ENCODE measurements at places on chromosomes 4 and X.
A peak's percentile ranks its signal among the peaks of the same experiment; 100 is the strongest.

- H3K27me3 ChIP-seq: no peaks in the 10 kb centered on the region
- no peaks in the 10 kb centered on the region for H3K36me3 ChIP-seq
- no peak overlapping the region for H3K27ac ChIP-seq
These were observed 132.2 kb upstream of the NDP start for GRCh38 chrX:44105228-44105913.

- H3K36me3 ChIP-seq: no peaks in the 10 kb centered on the region
- H3K4me3 ChIP-seq: no peak overlapping the region
These were observed 333.0 kb downstream of the ADGRL3 start for GRCh38 chr4:61533140-61533539.

DNA sequence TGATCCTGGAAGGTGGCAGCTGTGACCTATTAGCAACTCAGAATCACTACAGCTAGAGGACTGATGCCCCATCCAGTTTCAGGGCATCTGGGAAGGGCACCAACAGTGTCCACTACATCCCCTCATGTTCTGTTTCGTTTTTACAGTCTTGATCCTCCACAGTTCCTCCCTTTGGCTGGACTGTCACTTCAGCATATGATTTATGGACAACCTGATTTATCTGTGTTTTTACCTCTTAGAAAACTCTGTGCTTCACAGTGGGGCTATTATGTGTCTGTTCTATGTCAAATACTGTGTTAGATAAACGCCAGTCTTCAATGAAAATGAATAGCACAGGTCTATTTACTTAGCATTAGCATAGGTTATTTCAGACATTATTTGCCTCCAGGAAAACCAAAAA, 63.1 kb upstream of the GRPR start:
- H3K36me3 ChIP-seq: no peaks in the 10 kb centered on the region
- H3K4me1 ChIP-seq: no peaks in the 10 kb centered on the region
- no peak overlapping the region for H3K4me3 ChIP-seq

DNA sequence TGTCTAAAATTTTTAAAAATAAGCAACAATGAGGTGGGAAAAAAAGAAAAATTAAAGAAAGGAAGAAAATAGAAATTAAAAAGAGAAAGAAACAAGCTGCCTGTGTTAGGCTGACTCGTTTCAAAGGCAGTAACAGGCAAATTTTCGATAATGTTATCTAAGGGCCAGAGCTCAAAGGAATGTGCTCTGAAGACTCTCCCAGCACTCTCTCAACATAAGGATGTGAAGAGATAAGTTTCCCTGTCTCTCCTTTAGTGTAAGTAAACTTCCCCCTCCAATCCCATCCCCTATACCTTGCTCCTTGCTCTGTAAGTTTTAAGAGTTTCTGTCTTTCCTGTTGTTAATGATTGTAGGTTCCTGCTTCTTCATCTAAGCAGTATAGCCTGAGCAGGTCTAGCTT, 172.8 kb downstream of the TEX13C start:
- H3K27ac ChIP-seq: no peak overlapping the region
- no peaks in the 10 kb centered on the region for H3K4me1 ChIP-seq
- no peak for DNase-seq
- H3K4me3 ChIP-seq: no peak overlapping the region

GRCh38 chr4:174358410-174358809, 74.7 kb downstream of the CEP44 start:
- H3K4me1 ChIP-seq: no peaks in the 10 kb centered on the region
- H3K27ac ChIP-seq: no peak overlapping the region
- H3K36me3 ChIP-seq: no peaks in the 10 kb centered on the region
- no peaks in the 10 kb centered on the region for H3K27me3 ChIP-seq

GRCh38 chr4:13527981-13528820, 16.1 kb downstream of the NKX3-2 start:
- H3K27me3 ChIP-seq: peaks cover 71% of the 10 kb centered on the region
- H3K4me3 ChIP-seq: no peak overlapping the region

DNA sequence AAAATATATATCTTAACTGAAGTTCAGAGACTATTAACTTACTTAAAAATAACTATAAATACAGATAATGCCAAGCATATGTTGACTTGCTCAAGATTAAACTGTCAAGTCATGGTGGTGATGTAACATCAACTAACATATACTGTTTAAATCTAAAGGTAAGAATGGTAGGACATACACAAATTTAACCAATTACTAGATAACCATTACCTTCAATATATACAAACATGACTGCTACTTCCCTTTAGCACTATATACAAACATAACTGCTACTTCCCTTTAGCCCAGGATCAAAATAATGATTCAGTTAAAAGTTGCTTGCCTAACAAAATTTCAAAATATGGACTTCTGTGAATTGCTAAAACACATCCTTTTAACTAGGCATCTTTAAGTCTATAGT, 14.9 kb downstream of the HNRNPD start:
- H3K4me3 ChIP-seq: no peak overlapping the region
- peaks cover 20% of the 10 kb centered on the region for H3K36me3 ChIP-seq
- DNase-seq: no peak
- H3K4me1 ChIP-seq: no peaks in the 10 kb centered on the region
- H3K27me3 ChIP-seq: no peaks in the 10 kb centered on the region

DNA sequence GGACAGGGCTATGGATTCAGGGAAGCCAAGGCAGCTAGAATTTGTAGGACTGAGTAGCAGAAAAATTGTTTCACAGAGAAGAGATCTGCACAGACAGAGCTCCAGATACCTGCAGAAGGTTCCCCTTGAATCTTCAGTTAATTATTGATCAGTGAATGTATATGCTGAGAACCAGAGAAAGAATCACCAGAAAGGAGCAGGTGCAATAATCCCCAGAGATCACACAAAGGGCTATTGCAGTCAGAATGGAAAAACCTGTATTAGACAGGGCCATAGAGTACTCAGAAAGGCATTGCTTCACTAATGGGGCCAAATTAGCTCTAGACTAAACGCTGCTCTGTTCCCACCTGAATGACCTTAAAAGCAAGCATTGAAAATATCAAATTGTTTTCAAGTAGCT, 35.5 kb upstream of the SMAD1 start:
- no peaks in the 10 kb centered on the region for H3K27me3 ChIP-seq
- no peak for DNase-seq

DNA sequence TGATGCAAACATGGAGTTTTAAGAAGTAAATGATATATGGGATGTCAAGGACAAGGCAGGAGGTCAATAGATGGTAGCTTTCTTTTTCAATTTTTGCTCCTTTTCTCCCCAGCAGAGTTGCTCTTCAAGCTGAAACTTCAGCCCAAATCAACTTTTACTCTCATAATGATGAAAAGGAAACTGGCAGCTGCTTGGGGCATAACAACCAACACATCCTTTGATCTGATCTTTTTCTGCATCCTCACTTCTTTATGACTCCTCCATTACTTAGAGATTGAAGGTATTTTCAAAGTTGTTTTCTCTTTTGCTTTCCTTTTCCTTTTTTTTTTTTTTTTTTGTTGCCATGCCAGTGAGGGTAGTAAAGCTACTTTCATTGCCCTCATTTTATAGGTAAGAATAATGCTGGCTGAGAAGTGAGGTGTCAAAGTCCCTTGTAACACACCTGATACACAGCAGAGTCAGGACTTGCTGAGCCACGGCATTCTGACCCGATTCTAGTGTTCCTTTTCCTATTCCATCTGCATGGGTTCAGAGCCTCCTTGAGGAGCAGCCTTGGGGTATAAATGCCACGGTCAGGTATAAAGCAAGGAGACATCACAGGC, 26.9 kb downstream of the SLC2A9 start:
- H3K4me3 ChIP-seq: no peak overlapping the region
- no peak for DNase-seq
- no peaks in the 10 kb centered on the region for H3K4me1 ChIP-seq

DNA sequence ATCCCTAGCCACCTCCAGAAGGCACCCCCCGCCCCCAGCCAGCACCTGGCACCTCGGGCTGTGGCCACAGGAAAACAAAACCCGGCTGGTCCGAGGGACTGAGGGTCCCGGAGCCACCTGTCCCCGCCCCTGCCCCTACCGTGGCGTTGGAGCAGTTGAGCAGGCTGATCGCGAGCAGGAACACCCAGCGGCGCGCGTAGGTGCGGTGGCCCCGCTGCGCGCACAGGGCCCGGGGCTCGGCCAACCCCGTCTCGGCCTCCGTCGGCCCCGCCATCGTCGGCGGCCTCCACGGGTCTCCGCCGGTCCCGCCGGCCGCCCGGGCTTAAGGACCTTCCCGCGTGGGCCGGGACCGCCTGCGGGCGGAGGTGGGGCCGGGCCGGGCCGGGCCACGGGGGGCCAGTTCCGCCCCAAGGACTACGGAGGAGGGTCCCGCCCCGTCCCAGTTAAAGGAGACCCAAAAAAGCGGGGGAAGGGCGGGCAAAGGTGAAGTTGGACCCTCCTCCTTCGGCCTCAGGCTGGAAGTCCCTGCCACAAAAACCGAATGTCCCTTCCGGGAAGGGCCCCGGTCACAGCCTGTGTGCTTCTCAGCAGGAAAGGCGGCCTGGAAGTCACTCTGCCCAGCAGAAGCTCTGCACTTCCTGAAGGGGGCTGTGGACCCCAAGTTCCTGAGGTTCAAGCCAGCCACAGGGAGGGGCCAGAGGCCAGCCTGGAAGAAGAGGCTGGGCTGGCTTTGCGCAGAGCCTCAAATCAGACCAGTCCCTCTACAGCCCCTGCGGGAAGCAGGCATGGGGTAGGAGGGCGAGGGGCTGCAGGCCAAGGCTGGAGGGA, at the start of gene SLC49A3:
TSS of gene SLC49A3 (minus strand) at position 298 of the 828 bp plus-strand sequence. CDS start at position 274, 24 bp downstream.
- peaks cover 8% of the 10 kb centered on the region for H3K4me1 ChIP-seq
- no peak within 1 kb of the TSS for H3K4me3 ChIP-seq
- no peaks in the 10 kb centered on the region for H3K36me3 ChIP-seq
- H3K27me3 ChIP-seq: peaks cover 7% of the 10 kb centered on the region

DNA sequence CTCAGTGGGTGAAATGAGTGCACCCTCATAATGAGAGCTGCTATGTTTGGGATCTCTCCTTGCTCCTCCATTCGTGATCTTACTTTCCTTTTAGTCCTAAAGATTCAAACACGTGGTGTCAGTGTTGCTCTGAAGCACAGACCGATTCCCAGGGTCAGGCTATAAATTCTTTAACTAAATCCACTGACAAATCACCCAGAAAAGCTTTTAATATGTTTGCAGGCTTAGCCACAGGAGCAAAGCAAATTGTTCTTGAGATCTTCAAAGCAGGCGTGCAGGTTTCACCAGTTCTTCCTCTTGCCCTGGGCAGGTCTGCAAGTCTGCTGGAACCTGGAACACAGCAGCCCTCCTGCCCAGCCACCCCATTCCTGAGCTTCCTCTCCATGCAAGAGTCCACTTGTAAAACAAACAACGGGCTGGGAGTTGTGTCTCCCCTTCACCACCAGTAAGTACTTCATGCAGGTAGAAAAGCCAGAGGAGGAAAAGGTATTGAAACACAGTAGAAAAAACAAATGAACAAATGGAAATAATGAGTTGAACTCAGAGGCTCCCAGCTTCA, 70.1 kb upstream of the ENPP6 start:
- no peak for DNase-seq
- H3K4me3 ChIP-seq: no peak overlapping the region
- no peaks in the 10 kb centered on the region for H3K36me3 ChIP-seq
- peaks cover 12% of the 10 kb centered on the region for H3K4me1 ChIP-seq

DNA sequence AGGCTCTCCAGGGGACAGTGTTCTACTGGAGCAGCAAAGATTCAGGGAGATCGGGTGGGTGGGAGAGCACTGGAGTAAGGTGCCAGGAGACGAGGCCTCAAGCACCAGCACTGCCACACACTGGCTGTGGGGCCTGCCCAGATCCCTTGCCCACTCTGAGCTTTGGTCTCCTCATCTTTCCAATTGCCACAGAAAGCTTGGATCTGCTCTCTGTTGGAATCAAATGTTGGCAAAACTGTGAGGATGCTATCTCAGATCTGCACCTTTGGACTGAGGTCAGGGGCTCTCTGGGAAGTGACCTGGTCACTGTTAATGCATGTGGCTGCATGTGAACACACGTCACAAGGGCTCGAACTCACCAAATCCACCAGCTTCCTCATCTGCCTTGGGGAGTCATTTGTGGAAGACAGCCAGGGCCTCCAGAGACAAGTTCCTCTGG, 1.3 kb downstream of the RIPPLY1 start:
- H3K4me1 ChIP-seq: no peaks in the 10 kb centered on the region
- H3K27me3 ChIP-seq: no peaks in the 10 kb centered on the region
- H3K27ac ChIP-seq: no peak overlapping the region
- no peak for DNase-seq
- H3K4me3 ChIP-seq: no peak overlapping the region

DNA sequence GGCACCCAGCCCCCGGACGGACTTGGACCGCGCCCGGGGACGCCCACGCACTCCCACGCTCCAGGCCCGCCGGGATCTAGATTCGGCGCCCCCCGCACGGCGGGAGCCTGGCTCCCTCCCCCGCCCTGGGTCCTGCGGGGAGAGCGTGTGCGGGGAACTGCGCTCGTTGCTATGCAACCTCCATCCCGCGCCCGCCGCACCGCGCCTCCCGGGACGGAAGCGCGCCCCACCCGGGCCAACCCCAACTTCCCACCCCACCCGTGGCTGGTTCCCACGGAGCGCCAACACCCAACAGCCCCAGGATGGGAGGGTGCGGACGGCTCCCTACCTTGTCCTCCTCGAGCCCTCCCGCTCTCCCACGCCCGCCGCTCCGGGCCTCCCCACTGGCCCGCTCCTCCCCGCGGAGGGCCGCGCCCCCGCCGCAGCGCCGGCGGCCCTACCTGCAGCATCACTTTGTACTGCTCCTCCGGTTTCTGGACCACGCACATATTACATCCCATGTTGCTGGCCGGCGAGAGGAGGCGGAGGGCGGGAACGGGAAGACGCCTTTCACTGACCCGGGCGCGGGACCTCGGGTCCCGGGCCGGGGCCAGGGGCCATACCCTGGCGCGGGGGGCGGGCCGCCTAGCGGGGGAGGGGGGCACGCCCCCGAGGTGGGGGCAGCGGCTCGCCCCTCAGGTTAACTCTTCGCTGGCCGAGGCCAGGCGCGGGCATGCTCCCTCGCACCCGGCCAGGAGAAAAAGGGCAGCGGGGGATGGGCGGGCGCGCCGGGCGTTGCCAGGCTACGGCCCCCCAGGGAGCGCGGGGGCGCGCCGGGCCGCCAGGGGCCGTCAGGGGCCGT, at the start of gene PDZD4:
TSS of gene PDZD4 (minus strand) at position 746 of the 841 bp plus-strand sequence. CDS start at position 500, 246 bp downstream.
- no peak for DNase-seq
- H3K4me1 ChIP-seq: peaks cover 5% of the 10 kb centered on the region
- H3K36me3 ChIP-seq: no peaks in the 10 kb centered on the region
- H3K27me3 ChIP-seq: no peaks in the 10 kb centered on the region
- no peak within 1 kb of the TSS for H3K27ac ChIP-seq
- peak within 1 kb of the TSS; percentile 68 for H3K4me3 ChIP-seq

- no peaks in the 10 kb centered on the region for H3K27me3 ChIP-seq
- H3K36me3 ChIP-seq: no peaks in the 10 kb centered on the region
- H3K4me3 ChIP-seq: no peak overlapping the region
- peak; percentile 8 for DNase-seq
- H3K27ac ChIP-seq: no peak overlapping the region
These were observed 21.4 kb upstream of the PPP2R2C start for GRCh38 chr4:6493658-6494304.

Data from neuronal stem cell (in vitro differentiated cells).